ENCODE measurements at places on chromosomes 6 and 20. TPM values are rescaled to one million over a fixed set of nuclear protein-coding genes. Genes with fewer than 3 reads are reported as not detected.

Gene FOXQ1
- total RNA-seq, result not detected

Gene KIAA0408
- 9.7 TPM for total RNA-seq

Gene ATP6V1G2
- total RNA-seq, result 8.8 TPM

Gene ACOT13
- 12.0 TPM for total RNA-seq

Gene VWA7
- 0.34 TPM for total RNA-seq

Gene SUMO4
- 0.82 TPM for total RNA-seq

DNA sequence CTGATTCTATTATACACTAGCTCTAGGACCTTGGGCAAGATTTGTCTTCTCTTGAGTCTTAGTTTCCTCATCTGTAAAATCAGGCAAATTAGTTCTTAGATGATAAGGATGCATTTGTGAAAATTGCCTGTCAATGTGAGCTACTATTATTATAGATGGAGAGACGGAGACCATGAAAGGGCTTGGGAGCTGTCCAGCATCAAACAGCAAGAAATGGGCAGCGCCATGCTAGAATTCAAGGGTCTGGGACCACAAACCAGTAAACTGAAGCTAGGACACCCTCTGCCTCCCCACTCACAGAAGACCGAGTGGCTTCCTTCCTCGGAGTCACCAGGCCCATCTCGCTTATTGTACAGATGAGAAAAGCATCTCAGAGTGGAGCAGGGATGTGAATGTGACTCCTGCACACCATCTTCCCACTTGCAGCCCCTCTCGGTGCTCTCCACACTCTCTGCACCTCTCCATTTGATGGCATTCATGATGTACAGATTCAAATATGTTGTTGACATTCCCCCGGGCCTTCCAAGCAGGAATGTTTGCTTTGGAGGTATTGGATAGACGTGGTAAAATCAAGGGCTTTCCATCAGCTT, 24.1 kb upstream of the BPIFA3 start:
- peak; percentile 44 for DNase-seq
- H3K4me3 ChIP-seq, result no peak overlapping the region
- no peak overlapping the region for H3K27ac ChIP-seq
- no peaks in the 10 kb centered on the region for H3K4me1 ChIP-seq

GRCh38 chr6:158770533-158771330, 48.4 kb downstream of the EZR start:
- no peak overlapping the region for H3K4me3 ChIP-seq
- H3K27me3 ChIP-seq, result no peaks in the 10 kb centered on the region
- no peak for DNase-seq

GRCh38 chr6:108121612-108122011, 44.2 kb upstream of the NR2E1 start:
- H3K4me3 ChIP-seq, result no peak overlapping the region
- H3K27ac ChIP-seq, result no peak overlapping the region
- no peaks in the 10 kb centered on the region for H3K36me3 ChIP-seq
- H3K27me3 ChIP-seq, result peaks cover 100% of the 10 kb centered on the region

DNA sequence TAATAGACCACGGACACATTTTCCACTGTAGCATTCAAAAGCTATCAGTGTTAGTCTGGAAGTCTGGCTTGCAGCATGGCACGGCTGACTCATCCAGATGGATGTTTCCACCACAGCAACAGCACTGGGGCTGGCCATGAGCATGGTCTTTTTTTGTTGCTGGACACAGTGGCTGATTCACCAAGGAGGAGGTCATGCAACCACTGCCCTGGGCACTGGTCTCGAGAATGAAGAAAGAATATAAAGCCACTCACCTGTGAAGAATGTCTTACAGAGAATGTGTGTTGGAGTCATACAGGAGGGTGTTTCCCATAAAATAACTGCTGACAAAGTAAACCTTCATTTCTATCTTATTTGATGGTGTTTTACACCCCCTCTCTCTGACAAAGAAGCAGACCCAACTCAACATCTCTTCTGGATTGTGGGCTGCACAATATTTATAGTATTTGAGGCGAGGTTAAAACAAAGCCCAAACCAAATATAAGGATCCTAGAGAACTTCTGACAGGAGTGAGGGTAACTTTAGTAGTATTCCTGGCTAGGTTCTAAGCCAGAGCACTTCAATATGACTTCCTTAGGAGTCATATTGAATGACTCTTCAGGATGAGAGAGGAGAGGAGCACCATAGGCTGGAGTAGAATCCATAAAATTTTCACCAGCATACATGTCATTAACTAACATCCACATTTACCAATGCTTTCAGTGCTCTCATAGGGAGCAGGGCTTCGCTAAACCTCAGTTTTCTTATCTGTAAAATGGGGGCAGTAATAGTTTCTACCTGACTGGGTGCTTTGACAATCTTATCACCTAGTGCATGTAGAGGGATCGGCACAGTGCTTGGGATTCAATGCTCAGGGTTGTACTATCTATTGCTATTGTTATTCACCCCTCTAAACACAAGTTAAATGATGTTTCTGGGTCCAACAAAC, 121.4 kb downstream of the KIF13A start:
- no peak overlapping the region for H3K4me3 ChIP-seq
- no peaks in the 10 kb centered on the region for H3K4me1 ChIP-seq
- no peak overlapping the region for H3K27ac ChIP-seq
- no peaks in the 10 kb centered on the region for H3K27me3 ChIP-seq

DNA sequence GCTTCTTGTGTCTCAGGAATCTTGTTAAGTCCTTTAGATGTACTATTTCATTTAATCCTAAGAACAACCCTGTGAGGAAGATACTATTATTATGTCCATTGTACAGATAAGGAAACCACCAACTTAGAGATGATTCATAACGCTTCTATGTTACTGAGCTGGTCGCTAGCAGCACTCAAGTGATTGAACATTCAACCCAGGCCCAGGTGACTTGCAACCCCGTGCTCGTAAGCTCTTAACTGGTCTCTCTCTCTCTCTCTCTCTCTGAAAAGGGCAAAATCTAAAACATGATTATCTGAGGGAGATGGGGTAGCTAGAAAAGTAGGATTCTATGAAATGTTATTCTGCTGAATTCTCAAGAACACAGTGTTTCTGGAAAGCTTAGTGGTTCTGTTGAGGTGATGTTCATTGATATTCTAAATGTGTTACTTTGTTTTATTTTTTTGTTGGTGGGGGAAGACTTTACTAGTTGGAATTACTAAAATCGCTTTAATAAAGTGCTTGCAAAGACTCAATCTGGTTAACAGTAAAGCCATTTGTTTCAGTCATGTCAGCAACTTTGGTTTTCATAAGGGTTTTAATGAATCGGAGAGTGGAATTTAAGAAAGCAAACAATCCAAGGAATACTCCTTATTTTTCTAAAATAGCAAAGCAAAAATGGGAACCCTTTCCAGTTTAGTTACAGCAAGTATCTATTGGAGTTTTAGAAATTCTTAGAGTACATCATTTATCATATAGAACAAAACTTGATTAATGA, 265.0 kb upstream of the TAB2 start:
- H3K27ac ChIP-seq, result no peak overlapping the region
- DNase-seq, result no peak
- peaks cover 7% of the 10 kb centered on the region for H3K4me1 ChIP-seq
- H3K36me3 ChIP-seq, result no peaks in the 10 kb centered on the region

DNA sequence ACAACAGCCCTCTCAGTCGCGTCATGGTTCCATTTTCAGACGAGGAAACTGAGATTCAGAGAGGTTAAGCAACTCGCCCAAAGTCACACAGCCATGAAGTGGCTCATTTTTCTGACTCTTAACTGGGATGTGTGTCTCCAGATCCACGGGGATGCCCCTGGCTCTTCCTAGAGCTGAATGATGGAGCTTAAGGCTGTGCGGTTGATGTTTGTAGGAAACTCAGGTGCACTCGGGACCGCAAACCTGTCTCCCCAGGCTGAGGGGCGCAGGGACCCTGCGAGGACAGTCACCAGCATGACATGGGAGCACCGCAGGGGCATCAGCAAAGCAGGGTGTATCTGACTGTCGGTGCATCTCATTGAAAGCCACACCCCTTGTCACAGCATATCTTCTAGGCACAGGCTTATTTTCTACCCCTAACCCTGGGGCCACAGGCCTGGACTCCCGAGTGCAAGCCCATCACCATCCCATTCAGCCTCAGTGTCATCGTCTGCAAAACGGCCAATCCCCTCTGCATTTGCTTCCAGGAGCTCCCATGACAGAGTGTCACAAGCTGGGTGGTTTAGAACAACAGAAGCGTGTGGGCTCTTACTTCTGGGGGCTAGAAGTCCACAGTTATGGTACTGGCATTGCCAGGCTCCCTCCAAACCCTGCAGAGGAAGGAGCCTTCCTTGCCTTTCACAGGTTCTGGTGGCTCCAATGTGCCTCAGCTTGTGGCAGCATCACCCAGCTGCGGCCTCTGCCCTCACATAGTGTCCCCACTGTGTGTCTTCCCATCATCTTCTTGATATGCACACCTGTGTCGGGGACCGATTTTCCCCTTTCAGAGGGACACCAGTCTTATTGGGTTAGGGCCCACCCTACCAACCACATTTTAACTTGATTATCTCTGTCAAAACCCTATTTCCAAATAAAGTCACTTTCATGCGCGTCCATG, 9.9 kb upstream of the ARHGAP40 start:
- no peak overlapping the region for H3K27ac ChIP-seq
- H3K27me3 ChIP-seq, result no peaks in the 10 kb centered on the region
- no peak for DNase-seq

GRCh38 chr20:41951615-41952014, 333.4 kb upstream of the CHD6 start:
- DNase-seq, result no peak
- no peaks in the 10 kb centered on the region for H3K36me3 ChIP-seq
- no peaks in the 10 kb centered on the region for H3K4me1 ChIP-seq
- no peaks in the 10 kb centered on the region for H3K27me3 ChIP-seq

DNA sequence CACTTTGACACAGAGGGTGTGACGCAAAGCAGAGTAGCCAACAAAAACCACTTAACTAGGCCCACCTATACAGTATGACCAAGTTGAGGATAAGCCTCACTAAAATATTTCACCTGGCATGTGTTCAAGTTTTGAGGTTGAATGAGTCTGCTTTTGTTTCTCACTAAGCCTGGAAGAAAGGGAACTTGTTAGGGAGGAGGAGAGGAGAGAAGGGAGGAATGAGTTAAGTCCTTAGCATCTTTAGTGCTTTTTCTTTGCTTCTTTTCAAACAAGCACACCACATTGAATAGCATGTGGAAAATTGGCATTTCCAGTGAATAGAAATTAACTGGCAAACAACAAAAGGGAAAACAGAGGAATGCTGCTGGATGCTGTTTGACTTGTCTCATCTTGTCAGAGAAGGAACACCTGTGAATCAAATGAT, 461.9 kb downstream of the GJA1 start:
- DNase-seq, result peak; percentile 78
- no peaks in the 10 kb centered on the region for H3K36me3 ChIP-seq
- no peaks in the 10 kb centered on the region for H3K27me3 ChIP-seq

- no peaks in the 10 kb centered on the region for H3K36me3 ChIP-seq
- no peak overlapping the region for H3K27ac ChIP-seq
- no peaks in the 10 kb centered on the region for H3K4me1 ChIP-seq
- no peak for DNase-seq
- no peaks in the 10 kb centered on the region for H3K27me3 ChIP-seq
Observed at GRCh38 chr6:62354261-62354660, 68.2 kb upstream of the KHDRBS2 start.

- no peaks in the 10 kb centered on the region for H3K36me3 ChIP-seq
- H3K4me3 ChIP-seq, result no peak overlapping the region
- no peak overlapping the region for H3K27ac ChIP-seq
- no peaks in the 10 kb centered on the region for H3K27me3 ChIP-seq
- no peak for DNase-seq
- no peaks in the 10 kb centered on the region for H3K4me1 ChIP-seq
Observed at GRCh38 chr20:772806-773205, 4.5 kb upstream of the SLC52A3 start.

GRCh38 chr6:156021746-156022396, 566.2 kb upstream of the NOX3 start:
- H3K4me3 ChIP-seq, result no peak overlapping the region
- H3K27ac ChIP-seq, result no peak overlapping the region
- no peak for DNase-seq

DNA sequence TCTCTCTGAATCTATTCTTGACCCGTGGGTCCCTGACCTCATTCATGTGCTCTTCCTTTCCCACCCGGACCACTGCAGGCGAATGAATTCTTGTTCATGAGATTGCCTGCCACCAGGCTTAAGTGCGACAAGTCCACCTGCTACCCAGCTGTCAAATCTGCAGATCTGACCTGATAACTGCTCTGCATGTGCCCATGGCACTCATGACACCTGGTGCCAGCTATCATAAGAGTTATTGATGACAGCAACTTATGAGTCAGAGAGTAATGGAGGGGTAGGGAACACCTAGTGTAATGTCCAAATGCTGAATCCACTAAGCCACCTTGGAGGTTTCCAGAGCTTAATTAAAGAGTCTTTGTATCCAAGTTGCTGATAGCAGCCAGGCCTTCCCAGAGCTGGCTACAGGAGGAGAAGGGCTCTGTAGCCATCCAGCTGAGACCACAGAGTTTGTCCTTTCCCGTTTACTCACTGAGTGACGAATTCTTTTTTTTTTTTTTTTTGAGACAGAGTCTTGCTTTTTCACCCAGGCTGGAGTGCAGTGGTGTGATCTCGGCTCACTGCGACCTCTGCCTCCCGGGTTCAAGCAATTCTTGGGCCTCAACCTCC, 17.4 kb downstream of the SHLD1 start:
- H3K4me3 ChIP-seq, result no peak overlapping the region
- H3K4me1 ChIP-seq, result peaks cover under 1% of the 10 kb centered on the region
- H3K27me3 ChIP-seq, result no peaks in the 10 kb centered on the region

- H3K27me3 ChIP-seq, result no peaks in the 10 kb centered on the region
- no peak overlapping the region for H3K4me3 ChIP-seq
- H3K27ac ChIP-seq, result no peak overlapping the region
- H3K36me3 ChIP-seq, result no peaks in the 10 kb centered on the region
- peaks cover 2% of the 10 kb centered on the region for H3K4me1 ChIP-seq
Observed at GRCh38 chr20:56945901-56946300, 316.8 kb downstream of the TFAP2C start.

DNA sequence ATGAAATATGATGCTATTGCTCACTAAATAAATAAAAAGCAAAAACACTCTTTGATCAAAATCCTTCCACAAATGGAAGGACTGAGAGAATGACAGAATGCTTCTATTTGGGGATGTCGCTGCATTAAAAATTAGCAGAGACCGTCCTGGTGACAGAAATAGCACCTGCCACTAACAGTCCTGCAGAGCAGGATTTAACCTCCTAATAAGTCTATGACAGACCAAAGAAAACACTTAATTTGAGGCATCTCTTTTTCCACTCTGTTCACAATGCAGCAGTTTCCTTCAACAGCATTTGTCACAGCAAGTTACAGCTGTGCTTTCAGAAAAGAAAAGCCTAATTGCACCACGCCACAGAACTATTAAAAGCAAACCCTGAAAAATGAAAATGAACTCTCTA, 140.6 kb upstream of the BEND6 start:
- no peaks in the 10 kb centered on the region for H3K36me3 ChIP-seq
- peaks cover 38% of the 10 kb centered on the region for H3K4me1 ChIP-seq
- no peak for DNase-seq
- H3K27me3 ChIP-seq, result no peaks in the 10 kb centered on the region

GRCh38 chr6:71107911-71108420, 151.1 kb upstream of the B3GAT2 start:
- H3K27ac ChIP-seq, result no peak overlapping the region
- no peaks in the 10 kb centered on the region for H3K4me1 ChIP-seq
- no peak overlapping the region for H3K4me3 ChIP-seq
- no peaks in the 10 kb centered on the region for H3K27me3 ChIP-seq
- no peaks in the 10 kb centered on the region for H3K36me3 ChIP-seq
